ENCODE measurements at places on chromosomes 4 and X.

DNA sequence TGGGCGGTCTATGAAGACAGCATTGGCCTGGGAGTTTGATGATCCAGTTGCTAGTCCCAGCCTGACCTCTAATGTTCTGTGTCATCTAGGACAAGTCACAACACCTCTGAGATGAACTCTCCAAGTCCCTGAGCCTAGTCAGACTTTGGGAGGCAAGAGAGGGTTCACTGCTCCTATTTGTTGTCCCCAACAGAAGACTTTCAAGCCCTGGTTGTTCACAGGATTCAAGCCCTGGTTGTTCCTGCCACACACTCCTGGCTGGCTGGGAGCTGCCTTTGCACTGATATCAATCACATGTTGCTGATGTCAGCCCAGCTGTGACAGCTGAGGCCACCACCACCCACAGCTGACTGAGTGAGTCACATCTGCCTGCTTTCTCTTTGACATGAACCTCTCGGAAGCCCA, 253.2 kb upstream of the RASGEF1B start:
- DNase-seq: no peak

DNA sequence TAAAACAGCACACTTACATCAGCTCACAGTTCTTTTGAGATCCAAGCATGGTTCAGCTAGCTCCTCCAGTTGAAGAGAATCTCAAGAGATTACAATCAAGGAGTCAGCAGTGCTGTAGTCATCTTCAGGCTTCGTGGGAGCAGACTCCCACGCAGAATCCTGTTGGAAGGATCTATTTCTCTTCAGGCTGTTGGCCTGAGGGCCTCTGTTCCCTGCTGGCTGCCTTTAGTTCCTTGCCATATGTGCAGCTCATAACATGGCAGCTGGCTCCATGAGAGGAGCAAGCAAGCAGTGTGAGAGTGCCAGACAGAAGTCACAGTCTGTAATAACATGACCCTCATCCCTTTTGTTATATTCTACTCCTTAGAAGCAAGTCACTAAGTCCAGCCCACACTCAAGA, 168.6 kb downstream of the COX18 start:
- no peak for DNase-seq

- no peak for DNase-seq
These were observed 21.0 kb downstream of the ATXN3L start for GRCh38 chrX:13298836-13299235.

- no peak for DNase-seq
These were observed 294.1 kb downstream of the STIM2 start for GRCh38 chr4:27154706-27155105.

GRCh38 chr4:53055716-53056403, 193.7 kb downstream of the RASL11B start:
- DNase-seq: no peak

DNA sequence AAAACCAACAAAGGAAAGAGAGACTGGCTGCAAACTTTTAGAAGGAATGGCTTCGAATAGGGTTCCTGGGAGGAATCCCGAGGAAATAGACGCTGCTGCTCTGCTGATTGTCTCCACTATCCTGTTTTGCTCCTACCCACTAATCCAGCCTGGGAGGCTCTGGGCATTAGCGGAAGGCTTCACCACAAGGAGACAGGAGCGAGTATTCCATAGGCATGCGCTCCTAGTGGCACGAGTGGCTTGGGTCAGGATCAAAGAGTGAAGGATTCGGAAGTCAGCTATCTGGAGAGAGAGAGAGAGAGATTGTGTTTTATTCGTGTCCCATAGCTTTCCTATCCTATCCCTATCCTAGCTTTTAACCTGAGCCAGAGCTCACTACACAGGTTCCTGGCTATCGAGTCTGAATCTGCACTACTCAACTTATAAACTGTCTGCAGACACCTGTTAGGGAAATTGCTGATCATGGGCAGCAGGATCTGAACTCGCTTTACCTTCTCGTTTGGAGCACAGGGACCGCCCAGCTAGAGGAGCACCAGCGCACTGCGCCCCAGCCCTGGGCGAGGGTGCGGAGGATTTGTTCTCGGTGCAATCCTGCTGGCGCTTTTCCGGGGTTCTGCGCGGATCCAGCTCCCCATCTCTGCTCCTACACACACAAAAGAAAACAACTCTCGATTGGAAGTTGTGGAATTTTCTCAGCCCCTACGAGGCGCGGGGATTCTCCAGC, 740 bp upstream of the NPY2R start:
- no peak for DNase-seq

- no peak for DNase-seq
These were observed 19.1 kb upstream of the CXCL6 start for GRCh38 chr4:73817341-73817740.

DNA sequence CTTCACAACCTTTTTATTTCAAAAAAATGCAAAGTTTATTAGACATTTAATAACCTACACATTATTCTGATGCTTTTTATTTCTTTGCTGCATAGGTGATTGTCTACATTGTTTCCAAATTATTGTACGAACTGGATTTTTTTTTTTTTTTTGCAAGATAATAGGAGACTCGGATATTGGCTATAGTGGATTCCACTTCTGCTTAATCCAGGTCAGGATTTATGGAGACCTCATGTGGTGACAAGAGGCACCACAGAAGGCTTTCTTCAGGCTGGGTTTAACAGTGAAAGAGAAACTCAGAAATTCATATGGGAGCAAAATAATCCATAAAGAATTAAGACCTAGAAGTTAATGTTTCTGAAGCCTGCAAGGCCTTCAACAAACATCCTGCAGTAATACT, 2.4 kb upstream of the SLIT2 start:
- no peak for DNase-seq

GRCh38 chrX:7132335-7133049, 15.0 kb upstream of the STS start:
- no peak for DNase-seq

GRCh38 chrX:17737986-17738713, 857 bp downstream of the SCML1 start:
- DNase-seq: no peak

GRCh38 chr4:7103607-7104365, 35.9 kb upstream of the GRPEL1 start:
- no peak for DNase-seq

DNA sequence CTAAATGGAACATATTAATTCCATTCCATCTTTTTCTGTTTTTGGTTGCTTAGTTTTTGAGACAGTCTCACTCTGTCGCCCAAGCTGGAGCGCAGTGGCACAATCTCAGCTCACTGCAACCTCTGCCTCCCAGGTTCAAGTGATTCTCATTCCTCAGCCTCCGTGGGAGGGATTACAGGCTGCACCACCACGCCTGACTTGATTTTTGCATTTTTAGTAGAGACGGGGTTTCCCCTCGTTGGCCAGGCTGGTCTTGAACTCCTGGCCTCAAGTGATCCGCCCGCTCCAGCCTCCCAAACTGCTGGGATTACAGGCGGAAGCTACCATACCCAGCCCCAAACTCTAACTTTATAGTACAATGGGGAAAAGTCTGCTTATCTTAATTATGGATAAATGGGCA, 11.2 kb downstream of the HNRNPD start:
- no peak for DNase-seq

DNA sequence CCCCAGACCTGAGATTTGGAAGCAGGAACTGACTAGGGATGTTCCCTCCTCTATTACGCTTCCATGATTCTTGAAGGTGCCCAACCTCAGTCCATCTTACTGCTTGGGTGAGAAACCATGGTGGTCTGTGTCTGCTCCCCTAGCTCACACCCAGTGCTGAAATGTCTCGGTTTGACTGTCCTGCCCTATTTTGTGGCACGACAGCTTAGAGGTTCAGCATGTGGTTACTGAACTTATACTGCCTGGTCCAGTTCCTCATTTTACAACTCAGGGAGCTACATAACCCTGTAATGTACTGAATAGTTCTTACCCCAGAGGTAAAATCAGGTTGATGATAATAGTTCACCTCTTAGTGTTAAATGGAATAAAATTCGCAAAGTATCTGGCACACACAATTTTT, 203.1 kb downstream of the RBM46 start:
- DNase-seq: no peak

GRCh38 chr4:185838514-185839193, 26.7 kb upstream of the SORBS2 start:
- DNase-seq: no peak

DNA sequence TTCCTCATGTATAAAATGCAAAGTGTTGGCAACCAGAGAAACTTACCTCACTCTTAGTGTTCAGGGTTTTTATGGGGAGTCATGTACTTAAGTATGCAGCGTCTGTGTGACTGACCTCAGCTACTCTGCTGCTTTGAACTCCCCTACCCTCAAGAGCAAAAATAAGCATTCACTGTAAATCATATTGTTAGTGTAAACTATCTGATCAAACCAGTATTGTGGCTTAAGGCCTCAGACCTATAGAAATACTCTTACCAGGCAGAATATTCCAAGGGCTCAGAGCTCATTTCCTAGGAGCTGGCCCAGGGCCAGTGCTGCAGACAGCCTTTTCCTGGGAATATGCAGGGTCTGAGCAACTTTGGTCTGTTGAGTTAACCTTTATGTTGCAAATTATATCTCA, 453.1 kb downstream of the CCSER1 start:
- no peak for DNase-seq

DNA sequence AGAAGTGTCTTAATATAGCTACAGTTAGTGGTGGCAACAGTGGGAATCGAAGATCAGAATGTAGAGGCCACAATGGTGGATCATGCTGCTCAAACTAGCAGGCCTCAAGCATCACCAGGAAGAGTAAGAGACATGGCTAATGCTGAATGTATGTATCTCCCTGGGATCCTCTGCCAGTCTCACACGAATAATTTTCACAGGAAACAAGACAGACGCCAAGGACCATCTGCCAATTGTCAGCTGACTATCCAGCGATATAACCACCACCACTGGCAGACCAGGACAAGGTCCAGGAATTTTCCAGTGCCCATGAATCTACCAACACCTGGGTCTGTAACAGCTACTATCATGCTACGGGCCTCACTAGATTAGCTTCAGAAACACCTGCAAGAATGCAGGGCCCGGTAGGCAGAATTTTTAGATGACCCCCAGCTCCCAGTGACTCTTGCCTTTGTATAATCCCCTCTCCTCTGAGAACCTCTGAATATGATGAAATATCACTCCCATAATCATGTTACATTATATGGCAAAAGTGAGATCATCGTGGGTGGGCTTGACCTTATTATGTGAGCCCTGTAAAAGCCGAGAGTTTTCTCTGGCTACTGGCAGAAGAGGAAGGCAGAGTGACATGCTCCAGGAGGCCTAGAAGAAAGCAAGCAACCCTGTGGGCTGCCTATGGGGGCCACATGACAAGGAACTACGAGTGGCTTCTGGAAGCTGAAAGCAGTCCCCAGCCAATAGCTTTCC, 429.8 kb downstream of the BCOR start:
- DNase-seq: no peak

GRCh38 chr4:122341886-122342285, 36.9 kb upstream of the ADAD1 start:
- DNase-seq: no peak

GRCh38 chr4:143246977-143247376, 62.3 kb downstream of the USP38 start:
- DNase-seq: no peak

DNA sequence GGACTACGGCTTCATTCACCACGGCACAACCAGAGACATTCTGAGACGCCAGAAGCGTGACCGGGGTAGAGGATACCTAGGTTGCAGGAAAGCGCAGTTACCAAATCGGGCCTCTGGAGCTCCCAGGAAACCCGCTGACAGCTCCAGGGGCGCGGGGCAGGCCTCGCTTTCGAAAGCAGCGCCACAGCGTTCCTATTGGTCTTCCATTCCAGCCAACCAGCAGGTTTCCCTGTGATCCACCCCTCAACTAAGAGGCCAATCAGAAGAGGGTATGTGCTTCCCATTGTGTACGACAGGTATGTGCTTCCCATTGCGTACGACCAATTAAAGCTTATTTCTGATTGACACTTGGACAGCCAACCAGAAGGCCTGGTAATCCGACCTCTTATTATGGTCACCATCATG, 14.9 kb downstream of the SNX12 start:
- no peak for DNase-seq

DNA sequence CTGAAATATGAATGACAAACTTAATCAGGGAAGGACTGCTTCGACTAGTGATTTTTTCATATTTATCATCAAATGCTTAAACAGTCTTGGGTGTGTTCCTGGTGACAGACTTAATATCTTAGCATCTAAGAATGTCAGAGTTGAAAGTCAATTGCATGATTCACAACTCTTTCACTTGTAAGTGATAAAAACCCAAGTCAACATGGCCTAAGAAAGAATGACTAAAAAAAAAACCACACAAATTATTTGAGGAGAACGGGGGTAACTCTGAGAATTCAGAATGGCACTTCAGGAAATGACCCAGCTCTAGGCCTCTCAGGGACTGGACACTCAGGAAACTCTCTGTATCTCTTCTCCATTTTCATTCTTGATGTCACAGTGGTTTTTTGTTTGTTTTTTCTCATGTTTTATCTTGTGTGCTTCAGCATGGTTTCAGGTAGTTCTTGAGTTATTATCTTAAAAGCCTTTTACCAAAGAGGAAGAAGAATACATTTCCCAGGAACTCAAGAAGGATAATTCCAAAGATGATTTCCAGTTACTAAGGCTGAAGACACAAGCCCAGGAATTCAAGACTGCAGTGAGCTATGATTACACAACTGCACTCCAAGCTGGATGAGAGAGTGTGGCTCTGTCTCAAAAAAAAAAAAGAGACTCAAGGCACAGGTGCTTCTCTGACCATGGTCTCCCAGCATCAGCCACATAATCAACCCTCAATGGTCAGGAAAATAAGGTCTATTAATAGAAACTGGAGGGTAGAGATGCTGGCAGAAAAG, 1697.8 kb upstream of the IGFBP7 start:
- DNase-seq: no peak

GRCh38 chr4:56619160-56619559, 61.9 kb downstream of the HOPX start:
- DNase-seq: no peak

GRCh38 chrX:13048280-13048679, 3.9 kb upstream of the FAM9C start:
- DNase-seq: no peak

GRCh38 chr4:100708776-100709175, 191.0 kb upstream of the EMCN start:
- DNase-seq: no peak

- DNase-seq: no peak
These were observed 137.7 kb downstream of the C4orf33 start for GRCh38 chr4:129233691-129234090.

DNA sequence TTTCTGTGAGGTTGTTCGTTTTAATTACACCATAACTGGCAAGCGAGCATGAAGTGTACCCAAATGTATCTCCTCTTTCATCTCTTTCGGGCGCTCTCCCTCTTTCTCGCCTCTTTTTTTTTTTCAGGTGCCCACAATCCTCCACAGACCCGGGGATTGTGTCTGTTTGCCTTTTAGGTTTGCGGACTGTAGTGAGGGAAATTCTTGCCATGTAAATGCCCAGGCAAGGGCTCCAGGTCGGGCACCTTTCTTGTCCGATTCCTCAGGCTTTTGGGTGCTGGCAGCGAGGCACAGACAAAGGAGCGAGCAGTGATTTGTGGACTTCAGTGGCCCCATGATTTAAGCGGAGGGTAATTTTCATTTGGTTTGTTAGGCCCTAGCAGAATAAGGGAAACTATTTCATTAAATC, 1.1 kb upstream of the PHOX2B start:
- DNase-seq: no peak

Measured in stimulated activated CD4-positive, alpha-beta T cell treated with anti-CD3 and anti-CD28 coated beads, Interleukin-1b, Interleukin-23, amount 100 ng/mL, for 1 hour (primary cell).